ENCODE measurements at places on chromosomes 1 and 21.

- no peak for DNase-seq
Measured at GRCh38 chr1:89941110-89941766, 53.7 kb upstream of the ZNF326 start.

GRCh38 chr1:20359451-20360330 lies 69.0 kb downstream of the VWA5B1 start:
- no peak for DNase-seq

DNA sequence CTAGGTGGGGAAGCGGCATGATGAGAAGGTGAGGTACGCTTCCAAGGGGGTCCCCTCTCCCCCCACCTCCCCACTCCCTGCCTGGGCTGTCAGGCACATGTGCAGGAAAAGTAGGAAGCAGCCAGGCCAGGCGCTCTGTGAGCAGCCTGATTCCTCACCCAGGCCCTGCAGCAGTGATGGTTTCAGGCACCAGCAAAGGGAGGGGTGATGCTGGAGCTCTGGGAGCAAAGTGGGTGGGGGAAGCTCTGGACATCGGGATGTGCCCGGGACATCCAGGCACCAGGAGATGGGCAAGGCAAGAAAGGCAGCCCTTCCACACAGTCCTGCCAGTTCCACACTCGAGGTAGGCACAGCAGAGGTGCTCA lies 106.1 kb downstream of the CRYAA start:
- DNase-seq = no peak

DNA sequence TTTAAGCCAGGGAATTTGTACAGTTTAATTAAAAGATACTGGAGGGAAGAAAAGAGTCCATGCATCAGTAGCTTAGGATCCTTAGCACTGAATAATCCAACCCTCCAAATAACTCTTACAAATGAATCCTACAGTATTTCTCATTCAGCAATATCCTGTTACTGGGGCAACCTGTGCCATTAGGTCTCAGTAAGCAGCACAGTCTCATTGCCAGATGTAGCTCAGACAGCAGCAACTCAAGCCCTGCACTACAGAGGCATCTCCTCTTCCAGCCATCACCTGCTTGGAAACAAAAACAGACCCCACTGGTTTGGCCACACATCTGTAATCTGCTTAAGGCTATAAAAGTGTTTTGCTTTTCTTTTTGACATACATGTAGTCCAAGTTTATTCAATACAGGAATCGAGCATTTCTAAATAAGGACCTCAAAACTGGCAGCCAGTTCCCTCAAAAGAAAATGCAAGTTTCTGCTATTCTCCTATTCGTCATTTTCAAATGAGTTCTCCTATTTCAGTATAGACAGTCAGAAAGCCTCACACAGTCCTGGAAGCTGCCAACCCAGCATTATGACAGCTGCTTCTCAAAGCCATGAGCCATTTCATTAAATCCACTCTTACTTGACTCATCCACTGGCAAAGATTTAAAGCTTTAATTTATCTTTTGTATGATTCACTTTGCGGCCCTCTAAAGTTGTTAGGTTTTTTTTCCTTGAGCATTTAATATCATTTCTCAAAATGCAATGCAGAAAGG lies 129.0 kb downstream of the APP start:
- no peak for DNase-seq

DNA sequence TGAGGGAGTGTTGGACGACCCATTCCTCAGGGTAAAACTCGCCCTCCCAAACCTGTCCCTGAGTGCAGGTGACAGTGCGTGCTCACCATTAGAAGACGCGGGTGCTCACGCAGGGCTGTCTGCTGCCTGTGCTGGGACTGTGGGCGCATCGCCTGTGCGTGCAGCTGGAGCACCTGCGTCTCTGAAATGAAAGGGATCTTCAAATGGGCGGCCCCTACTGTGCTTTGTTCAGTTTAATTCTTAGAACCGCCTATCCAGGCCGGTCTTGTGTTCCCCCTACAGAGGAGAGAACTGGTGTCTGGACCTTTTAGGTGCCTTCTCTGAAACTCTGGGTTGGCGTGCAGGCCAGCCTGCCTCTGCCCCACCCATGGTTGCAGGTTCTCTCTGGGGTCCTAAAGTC lies 125.8 kb downstream of the PCBP3 start:
- DNase-seq = no peak

- no peak for DNase-seq
Measured at GRCh38 chr1:59685666-59686065, 129.1 kb upstream of the HOOK1 start.

- no peak for DNase-seq
Measured at GRCh38 chr1:79585801-79586200, 579.3 kb upstream of the ADGRL4 start.

GRCh38 chr1:203536980-203537455 lies 43.1 kb downstream of the OPTC start:
- DNase-seq = no peak

GRCh38 chr1:209650454-209650853 lies 1.8 kb downstream of the LAMB3 start:
- DNase-seq = no peak

GRCh38 chr1:159922511-159923202 lies 2.6 kb downstream of the TAGLN2 start:
- DNase-seq = no peak

DNA sequence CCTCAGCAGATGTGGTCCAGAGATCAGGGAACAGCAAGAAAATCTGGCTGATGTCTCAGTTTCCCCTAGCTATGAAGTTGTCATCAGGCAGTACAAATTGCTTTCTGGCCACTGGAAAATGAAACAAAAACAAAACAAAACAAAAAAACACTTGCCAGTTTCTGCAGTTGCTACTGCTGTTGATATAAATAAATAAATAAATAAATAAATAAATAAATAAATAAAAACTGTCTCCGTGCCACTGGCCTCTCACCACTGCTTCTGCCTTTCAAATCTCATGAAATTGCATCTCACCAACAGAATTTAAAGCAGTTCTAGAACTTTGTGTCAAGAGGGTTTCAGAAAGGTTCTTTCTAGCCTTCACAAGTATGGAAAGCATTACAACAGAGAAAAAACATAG lies 62.9 kb downstream of the C1orf87 start:
- DNase-seq = no peak

GRCh38 chr1:116972674-116973030 lies 28.9 kb upstream of the CD101 start:
- no peak for DNase-seq

DNA sequence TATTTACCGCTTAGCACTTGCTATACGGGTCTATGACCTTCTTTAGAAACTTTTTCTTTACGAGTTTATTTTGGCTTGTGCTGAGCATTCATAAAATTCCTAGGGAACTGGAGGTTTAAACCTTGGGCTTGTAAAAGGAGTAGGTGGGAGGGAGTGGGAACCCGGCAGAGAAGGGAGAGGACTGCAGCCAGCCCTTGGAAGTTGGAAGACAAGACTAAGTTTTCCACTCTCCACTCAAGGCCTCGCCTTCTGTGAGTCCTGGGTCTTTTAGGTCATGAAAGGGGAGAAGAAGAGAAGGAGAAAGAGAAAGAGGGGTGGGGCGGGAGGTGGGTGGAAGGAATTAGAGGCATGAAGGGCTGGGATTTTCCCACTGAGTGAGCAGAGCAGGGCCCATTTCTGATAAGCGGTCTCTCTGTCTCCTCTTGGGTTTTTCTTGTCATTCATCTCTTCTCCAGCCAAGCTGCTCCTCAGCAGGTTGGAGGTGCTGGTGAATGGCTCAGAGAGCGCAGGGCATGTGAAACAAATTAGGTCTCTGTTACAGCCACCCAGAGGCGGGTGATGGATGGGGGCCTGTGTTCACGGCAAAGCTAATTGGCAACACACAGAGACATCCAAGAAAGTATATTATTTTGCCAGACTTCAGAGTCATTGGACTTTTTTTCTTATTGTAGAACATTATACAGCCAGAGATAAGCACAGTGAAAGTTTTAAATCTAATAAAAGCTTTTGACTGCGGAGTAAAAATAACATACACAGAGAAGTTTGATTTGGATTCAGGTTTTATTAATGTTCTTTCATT lies 247.3 kb downstream of the FOXD2 start:
- no peak for DNase-seq

DNA sequence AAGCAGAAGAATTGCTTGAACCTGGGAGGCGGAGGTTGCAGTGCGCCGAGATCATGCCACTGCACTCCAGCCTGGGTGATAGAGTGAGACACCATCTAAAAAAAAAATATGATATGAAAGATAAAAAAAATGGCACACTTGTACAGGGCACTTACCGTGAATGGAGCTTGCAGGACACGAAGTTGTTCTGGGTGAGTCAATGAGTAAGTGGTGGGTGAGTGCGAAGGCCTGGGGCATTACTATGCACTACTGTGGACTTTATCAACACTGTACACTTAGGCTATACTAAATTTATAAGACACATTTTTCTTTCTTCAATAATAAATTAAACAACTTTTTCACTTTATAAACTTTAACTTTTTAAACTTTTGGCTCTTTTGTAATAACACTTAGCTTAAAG lies 37.0 kb downstream of the TNFRSF8 start:
- DNase-seq = no peak

GRCh38 chr1:26180010-26180506 lies 2.8 kb downstream of the CNKSR1 start:
- no peak for DNase-seq

DNA sequence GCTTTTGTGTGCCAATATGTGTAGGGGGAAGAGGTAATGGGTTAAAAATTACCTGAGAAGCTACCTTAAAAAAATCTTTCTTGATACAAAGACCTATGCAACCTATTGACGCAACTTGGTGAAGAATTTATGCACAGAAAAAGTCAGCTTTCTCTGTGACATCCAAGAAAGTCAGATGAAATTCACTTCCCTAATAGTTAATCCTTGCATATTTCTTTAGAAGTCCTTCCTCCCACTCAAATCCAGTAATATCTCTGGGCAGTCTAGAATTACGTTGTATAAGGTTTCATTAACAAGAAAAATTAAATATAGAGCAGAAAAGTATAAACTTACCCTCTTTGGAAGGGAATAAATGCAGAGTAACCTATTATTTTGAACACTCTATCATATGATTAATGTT lies 2.9 kb downstream of the UBAP2L start:
- DNase-seq = no peak

GRCh38 chr21:41304068-41304720 lies 12.4 kb upstream of the FAM3B start:
- no peak for DNase-seq

DNA sequence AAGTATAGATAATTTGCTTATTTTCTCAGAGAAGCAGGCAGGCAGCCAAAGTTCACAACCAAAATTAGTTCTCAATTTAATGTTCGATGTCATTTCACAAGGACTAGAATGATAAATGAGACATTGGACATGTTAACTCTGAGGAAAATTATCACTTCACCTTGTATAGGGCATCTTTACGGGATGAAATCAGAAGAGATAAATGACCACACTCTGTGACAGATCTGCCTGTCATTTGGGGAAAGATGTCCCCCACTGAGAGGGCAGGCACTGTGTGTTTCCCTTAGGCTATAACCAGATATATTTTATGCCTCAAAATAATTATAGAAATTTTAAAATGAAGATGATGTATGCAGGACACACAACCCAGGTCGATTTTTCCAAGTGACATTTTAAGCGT lies 642.9 kb downstream of the BRINP3 start:
- DNase-seq = no peak

DNA sequence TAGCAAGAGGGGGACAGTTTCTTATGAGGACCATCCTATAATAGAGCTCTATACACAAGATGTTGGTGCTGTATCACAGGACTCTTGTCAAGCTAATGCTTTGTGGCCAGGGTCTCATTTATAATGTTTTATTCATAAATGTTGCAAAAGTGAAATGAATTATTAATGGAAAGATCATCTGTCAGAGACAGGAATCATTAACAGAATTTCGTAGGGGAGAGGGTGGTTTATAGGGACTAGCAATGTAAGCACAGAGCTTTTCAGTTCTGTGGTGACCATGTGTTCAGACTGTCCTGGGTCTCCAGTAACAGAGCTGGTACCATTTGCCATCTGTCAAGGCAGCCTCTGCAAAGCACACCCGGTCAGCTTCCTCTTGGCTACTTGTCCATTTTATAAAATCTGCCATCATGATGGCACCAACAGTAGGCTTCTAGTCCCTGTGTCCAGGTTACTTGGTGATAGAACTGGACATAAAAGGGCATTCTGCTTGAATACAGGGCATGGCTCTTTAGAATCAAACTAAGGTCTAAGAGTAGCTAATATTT lies 36.2 kb downstream of the LPAR3 start:
- DNase-seq = no peak

- peak; percentile 29 for DNase-seq
Measured at GRCh38 chr1:24900486-24900849, 29.6 kb downstream of the RUNX3 start.

GRCh38 chr1:225426395-225427234 lies 1.2 kb downstream of the LBR start:
- no peak for DNase-seq

DNA sequence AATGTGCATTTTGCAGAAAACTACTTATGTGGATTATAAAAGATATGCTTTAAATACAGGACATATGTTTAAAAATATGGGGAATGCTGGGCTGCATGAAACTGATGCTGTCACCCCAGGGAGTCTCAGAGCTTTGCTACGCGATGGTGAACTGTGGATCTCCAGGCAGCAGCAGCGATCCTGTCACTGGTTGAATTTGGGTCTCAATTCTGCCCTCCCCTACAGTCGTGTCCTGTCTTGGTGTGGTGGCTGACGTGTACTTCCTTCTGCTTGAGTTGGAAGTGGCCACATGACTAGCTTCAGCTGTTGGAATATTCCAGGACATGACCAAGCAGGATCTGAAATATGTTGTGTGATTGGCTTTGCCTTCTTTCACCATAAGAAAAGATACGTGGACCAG lies 222.9 kb upstream of the AJAP1 start:
- DNase-seq = no peak

- DNase-seq = no peak
Measured at GRCh38 chr1:147892216-147892615, 10.4 kb upstream of the GJA8 start.

- DNase-seq = no peak
Measured at GRCh38 chr21:45029298-45029947, 45.0 kb upstream of the ADARB1 start.

DNA sequence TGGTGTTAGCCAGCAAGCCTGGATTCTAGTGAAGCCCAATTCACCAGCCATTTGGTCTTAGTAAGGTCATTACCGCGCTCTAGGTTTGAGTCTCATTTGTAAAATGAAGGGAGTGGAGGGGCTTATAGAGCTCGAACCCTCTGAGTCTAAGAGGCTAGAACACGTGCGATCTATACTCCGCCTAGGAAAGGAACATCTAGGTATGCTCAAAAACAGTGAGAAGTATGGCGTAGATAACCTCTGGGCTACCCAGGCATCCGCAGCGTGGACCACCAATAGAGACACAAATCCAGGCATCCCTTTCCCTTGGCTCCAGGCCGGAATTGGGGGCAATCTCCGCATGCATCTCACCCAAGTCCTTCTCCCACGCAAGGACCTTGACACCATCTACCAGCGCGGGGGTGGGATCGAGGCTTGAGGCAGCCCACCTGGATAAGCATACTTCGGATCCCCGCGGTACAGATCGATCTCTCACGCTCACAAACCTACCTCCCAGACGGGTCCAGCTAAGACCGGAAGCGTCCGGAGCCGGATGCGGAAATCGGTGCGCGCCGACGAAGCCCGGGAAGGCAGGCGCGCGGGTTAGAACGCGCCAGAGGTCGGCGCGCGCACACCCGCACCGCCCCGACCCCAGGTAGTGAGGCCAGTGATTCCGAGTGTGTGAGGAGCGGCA lies at the start of gene METTL25B:
Gene METTL25B (plus strand): TSS at position 544 of the 673 bp plus-strand sequence. CDS start 636 bp downstream, outside the sequence.
- DNase-seq = peak; percentile 73

- DNase-seq = no peak
Measured at GRCh38 chr1:5707566-5708345, 284.5 kb downstream of the NPHP4 start.

- DNase-seq = no peak
Measured at GRCh38 chr1:11748294-11749202, 12.6 kb downstream of the AGTRAP start.

All from GM12892 (cell line).